Amniotic epithelial cell (primary cell): ENCODE measurements at places on chromosomes 12 and 14.

DNA sequence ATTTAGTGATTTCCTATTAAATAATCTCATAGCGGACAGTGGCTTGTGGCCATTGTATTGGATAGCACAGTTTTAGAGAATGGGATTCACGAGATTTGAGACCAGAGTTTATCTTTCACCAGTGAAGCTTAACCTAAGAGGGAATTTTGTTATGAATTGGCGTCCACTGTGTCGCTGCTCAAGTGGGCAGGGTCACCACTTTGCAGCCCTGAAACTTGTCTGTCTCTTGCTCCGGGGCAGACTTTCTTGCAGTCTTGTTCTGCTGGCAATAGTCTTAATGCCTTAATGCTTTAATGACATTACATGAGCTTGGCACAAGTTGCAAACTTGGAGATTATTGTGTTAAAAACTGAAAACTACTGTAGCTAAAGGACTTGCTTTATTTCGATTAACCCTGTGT, 72.8 kb upstream of the PPM1H start:
- no peak for DNase-seq

DNA sequence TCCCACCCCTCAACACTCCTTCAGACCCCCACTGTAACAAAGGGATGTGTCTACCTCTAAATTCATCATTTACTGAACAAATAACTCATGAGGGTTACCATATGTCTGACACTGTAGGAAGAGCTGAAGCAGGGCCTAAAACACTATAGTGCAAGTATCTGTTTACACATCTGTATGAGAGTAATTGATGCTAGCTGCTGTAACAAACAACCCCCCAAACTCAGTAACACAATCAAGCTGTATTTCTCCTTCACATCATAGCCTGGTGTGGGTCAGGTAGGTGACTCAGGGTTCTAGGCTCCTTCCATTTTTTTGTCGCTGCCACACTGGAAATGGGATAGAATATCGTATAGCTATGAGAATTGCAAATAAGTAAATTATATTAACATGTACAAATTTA, 65.0 kb downstream of the KICS2 start:
- DNase-seq, result no peak

GRCh38 chr14:101953151-101953550, 11.2 kb upstream of the DYNC1H1 start:
- no peak for DNase-seq

DNA sequence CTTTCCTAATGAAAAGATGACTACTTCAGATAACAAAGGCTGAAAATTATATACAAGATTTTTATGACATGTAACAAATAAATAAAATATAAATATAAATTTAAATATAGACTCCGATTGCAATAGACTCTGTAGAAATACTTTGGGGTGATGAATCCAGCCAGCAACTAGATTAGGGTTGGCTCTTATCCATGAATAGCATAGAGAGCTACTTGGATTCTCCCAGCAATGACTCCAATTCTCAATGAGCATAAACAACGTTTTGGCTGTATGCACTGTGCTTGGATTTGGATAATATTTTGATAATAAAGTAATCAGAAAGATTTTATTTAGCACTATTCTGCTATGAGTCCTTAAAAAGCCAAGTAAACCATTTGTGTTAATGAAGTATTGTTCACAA, 58.0 kb upstream of the LRFN5 start:
- peak; percentile 43 for DNase-seq

- no peak for DNase-seq
These were observed 154.1 kb upstream of the SYT10 start for GRCh38 chr12:33593753-33594152.

GRCh38 chr12:2941524-2941923, 17.7 kb upstream of the TEAD4 start:
- no peak for DNase-seq

DNA sequence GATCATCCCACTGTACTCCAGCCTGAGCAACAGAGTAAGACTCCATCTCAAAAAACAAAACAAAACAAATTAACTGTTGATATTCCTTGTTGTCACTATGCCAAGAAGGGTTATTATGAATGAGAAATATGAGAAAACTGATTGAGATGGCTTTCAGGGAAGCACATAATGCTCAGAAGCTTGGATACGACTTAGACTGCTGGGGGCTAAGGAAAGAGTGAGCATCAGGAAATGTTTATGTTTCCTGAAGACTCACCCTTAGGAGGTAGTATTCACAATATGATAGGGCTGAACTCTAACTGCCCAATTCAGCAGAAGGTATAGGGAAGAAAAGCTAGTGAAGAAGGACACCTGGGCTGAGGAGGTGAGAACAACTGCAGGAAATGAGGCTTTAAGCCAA, 6.3 kb downstream of the STYK1 start:
- no peak for DNase-seq

GRCh38 chr12:64160711-64161060, 61.4 kb downstream of the KICS2 start:
- peak; percentile 37 for DNase-seq

DNA sequence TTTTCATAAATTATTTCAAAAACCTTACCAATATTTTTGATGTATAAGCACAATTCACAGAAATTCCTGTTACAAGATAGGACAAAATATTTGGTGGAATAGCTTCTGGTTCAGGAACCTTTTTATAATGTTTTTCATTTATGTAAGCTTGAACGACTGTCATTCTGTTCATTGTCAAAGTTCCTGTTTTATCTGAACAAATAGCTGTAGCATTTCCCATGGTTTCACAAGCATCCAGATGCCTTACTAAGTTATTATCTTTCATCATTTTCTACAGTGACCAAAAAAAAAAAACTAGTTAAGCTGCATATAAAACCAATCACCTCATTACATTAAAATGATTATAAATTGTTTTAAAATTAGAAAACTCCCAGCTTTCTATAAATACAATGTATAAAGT, 87.1 kb downstream of the ATP2B1 start:
- peak; percentile 74 for DNase-seq

GRCh38 chr12:100216337-100216736, 15.7 kb downstream of the ACTR6 start:
- no peak for DNase-seq

- peak; percentile 92 for DNase-seq
These were observed 216.3 kb upstream of the FLRT2 start for GRCh38 chr14:85313560-85314207.

DNA sequence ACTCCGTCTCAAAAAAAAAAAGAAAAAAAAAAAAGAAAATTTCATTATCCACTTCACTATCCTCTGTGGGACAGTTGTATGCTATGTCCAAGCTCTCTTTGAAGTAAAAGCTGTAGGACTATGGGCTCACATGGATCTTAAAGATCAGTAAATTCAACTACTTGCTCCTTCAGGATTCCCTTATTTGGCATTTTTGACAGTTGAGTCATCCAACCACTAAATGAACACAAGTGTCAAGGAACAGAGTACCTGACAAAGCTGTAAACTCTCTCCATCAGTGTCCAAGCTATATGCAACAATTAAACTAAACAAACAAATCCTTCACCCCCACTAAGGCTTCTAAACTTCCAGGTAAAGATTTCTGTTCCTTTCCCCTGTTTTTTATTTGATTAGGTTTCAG, 177.0 kb downstream of the CEP128 start:
- DNase-seq, result peak; percentile 8

GRCh38 chr12:42761086-42761485, 171.5 kb upstream of the PRICKLE1 start:
- no peak for DNase-seq

GRCh38 chr12:52418576-52419110, 12.5 kb upstream of the KRT82 start:
- no peak for DNase-seq

GRCh38 chr12:23704992-23705943, 244.2 kb downstream of the SOX5 start:
- no peak for DNase-seq

- no peak for DNase-seq
These were observed 94.7 kb upstream of the BCL2L14 start for GRCh38 chr12:11976005-11976404.

DNA sequence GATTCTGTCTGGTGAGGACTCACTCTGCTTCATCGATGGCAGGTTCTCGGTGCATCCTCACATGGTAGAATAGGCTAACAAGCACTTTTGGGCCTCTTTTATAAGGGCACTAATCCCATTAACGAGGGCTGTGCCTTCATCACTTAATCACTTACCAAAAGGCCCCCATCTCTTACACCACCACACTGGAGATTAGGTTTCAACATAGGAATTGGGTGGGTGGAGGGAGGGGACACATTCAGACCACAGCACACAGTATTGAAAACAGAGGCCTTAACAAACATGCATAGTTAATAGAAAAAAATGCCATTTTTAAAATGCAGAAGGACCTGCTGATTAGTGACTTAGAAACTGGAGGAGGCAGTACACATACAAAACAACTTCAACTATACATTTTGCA, 61.6 kb downstream of the SPPL3 start:
- DNase-seq, result no peak
